SIG-M5 (cell line): ENCODE measurements at places on chromosomes 7 and 10.

GRCh38 chr7:133652547-133652946, 399.7 kb downstream of the EXOC4 start:
- DNase-seq, result no peak

DNA sequence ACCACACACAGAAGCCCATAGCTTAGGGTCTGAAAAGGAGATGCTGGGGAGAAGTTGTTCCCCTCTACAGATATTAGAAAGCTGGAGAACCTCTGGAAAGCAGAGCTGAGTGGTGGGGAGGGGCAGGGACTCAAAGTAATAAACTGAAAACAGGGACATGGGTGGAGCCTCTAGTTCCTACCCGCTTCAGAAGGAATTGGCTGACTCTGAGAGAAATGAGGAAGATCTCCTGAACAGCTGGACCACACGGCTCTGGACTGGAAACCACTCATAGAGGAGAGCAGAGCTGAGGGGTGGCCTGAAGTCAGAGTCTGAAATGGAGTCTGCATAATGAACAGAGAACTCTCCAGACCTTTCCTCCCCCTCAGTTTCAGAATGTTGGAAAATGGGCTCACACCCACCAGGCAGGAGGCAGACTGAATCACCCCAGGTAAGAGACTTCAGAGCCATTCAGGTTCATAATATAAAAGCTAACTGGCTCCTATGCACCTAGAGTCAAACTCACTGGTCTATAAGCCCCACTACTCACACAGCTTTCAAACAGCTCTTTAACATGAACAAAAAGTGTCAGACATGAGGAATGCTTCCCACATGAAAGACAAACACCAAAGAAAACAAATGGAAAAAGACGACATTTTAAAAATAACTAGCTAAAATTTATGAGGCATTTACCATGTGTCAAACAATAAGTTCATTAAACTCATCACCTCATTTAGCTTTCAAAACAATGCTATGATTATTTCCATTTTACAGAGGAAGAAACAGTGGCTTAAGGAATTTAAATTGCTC, 68.1 kb downstream of the RNF216 start:
- DNase-seq, result no peak

DNA sequence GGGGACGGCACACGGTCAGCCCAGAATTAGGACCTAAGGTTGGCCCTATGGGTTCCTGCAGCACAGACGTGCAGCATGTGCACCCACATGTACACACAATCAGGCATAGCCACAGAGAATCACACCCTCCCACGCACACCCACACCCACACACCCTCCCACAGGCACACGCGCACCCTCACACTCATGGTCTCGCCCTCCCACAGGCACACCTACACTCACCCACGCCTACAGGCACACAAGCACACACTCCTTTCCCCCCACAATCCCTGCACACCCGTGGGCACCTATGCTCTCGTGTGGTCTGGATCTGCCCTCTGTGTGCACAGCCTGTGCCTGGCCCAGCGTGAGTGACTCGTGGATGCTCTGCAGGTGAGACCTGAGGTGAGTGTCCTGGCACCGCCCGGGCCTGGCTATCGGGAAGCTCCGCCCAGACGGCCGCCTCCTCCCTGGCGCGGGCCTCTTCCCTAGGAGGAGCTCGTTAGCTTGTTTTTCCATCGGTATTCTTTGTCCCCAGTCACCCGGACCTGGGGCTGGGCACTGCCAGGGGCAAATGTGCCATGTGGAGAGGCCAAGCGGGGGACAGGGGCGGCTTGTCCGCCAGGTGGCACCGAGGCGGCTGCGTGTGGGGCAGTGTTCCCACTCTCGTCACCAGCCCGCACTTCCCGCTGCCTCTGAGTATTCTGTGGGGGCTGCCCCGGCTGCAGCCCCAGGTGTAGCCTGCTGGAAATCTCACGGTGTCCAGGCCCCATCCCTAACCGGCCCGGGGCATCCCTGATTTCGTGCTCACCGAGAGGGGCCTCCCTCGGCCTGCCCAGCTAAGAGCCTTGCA, 110.2 kb upstream of the FAM20C start:
- DNase-seq, result no peak

DNA sequence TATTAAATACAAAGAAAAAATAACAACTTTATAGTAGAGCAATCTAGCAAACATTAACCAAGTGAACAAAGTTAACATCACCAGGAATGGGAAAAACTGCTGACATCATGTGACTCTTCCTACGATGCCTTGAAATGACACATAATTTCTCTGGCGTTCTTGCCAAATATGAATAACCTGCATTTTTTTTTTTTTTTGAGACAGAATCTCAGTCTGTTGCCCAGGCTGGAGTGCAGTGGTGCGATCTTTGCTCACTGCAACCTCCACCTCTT, 126.5 kb upstream of the VKORC1L1 start:
- DNase-seq, result no peak

GRCh38 chr10:86286236-86287109, 80.1 kb downstream of the GRID1 start:
- no peak for DNase-seq

DNA sequence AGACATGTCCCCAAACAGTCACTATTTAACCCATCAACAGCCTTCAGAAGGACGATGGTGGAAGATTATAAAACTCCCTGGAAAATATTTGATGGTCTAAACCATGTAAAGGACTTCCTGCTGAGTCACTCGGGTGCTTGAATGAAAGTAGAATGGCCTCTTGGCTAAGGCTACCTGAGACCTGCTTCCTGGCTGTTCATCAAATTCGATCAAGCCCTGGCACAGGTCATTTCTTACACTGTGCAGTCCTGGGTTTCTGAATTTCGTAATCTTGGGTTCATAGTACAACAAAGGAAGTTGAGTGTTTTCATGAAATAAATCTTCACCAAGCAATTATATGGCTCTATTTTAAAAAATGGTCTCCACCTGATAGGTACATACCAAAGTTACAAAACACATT, 260.3 kb upstream of the RNF32 start:
- no peak for DNase-seq

DNA sequence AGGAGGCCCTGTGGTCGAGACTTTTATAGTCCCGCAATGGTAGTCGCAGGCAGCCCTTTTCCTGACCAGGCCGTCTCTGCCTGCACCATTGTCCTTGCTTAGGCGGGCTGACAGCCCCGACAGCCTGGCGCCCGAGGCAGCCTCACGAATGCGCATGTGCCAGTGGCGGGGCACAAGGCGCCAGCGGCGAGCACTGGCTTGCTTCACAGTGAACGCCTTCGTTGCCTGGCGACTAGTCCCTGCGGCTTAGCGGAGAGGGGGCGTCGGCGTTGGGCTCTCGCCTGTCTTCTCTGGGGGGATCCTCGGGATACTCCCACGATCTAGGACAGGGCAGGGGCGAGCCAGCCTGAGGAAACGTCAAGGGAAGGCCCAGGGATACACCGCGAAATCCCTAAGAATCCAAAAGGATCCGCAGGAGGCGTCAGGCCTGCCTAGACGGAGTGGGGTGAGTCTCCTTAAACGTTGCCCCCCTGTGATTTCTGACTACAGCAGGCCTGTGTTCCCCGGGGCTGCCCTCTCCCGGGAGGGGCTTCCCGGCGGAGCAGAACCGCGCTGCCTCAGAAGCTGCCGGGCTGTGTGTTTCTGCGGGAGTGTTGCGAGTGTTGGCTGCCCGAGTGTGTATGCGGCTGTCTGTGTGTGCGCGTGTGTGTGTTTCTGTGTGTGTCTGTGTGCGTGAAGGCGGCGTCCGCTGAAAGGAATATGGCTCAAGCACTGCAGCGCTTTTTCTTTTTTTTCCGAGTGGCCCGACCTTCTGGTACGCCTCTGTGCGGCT, 20.5 kb upstream of the ZNF273 start:
- no peak for DNase-seq

DNA sequence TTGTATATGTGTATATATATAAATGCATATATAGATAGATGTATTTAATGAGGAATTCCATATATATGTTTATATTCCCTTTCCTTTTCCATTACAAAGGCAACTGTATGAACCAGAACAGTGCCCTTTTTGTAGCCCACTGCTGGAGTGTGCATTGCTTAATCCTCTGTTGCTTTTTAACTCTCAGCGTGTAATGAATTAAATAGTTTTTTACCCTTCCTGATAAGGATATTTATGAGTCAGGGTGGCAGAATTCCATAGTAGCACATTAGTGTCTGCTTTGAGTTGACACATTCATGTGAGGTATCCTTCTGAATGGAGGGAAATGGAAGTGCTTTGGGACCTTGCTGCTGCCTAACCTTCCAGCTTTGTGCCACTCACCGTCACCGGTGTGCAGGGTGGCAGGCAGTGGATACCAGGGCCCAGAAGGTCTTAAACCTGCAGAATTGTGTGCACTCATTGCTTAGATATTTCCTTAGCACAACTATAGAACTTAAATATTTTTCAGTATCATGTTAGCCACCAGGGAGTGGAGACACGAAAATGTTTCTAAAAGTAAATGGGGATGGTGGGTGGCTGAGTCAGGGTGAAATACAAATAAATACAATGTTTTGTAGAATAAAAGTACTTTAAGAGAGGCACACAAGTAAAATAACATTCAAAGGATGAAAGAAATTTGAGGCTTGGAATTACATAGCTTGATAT, 117.9 kb downstream of the SND1 start:
- DNase-seq, result no peak
